ENCODE measurements at places on chromosomes 1 and 21.
A peak's percentile ranks its signal among the peaks of the same experiment; 100 is the strongest.

GRCh38 chr1:212794561-212795014, 2.9 kb downstream of the TATDN3 start:
- no peak for DNase-seq

GRCh38 chr1:168974117-168974516, 132.4 kb upstream of the ATP1B1 start:
- no peak for DNase-seq

DNA sequence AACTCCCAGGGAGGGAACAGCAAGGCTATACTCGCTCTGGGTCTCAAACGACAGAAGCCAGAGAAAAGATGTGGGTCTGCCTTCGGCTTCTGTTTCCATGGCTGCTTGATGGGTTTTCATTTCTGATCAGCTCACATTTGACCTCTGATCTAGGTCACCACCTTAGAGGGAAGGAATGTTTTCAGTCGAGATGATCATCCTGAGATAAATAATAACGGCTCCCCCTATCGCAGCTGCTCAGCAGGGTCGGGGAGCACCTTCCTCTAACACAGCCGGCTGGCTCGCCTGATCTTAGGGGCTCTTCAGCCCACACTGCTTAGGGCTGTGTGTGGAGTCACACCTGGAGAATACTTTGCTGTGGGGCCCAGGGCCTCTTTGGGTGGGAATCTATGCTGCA, 53.1 kb upstream of the ZNF648 start:
- no peak for DNase-seq

- DNase-seq = no peak
These were observed 52.0 kb upstream of the CYYR1 start for GRCh38 chr21:26624983-26625519.

GRCh38 chr1:10101929-10102328, 69.2 kb downstream of the UBE4B start:
- no peak for DNase-seq

GRCh38 chr1:47431534-47431933, 6.3 kb upstream of the FOXD2 start:
- no peak for DNase-seq

DNA sequence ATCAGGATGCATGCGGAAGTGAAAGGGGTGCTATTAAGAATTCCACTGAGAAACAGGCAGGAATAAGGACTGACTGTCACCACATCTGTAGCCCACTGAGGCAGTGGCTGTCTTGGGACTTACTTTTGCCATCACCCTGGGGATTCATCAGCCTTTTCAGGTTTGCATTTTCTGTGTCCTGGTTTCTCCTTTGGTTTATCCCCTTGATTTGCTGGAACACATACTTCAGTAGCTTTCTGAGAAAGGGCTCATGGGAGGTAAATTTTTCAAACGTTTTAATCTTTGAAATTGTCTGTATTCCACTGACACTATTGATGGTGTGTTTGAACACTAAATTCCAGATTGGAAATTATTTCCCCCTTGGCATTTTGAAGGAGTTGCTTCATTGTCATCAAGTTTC, 80.2 kb upstream of the ACTRT2 start:
- no peak for DNase-seq

DNA sequence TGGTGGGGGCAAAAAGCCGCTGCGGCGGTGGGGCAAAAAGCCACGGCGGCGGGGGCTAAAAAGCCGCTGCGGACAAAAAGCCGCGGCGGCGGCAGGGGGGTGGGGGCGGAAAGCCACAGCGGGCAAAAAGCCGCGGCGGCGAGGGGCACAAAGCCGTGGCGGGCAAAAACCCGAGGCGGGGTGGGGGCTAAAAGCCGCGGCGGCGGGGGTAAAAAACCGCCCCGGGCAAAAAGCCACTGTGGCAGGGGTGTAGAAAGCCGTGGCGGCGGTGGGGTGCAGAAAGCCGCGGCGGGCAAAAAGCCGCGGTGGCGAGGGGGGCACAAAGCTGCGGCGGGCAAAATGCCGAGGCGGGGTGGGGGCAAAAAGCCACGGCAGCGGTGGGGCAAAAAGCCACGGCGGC, 3901.8 kb downstream of the SRGAP2C start:
- DNase-seq = no peak

DNA sequence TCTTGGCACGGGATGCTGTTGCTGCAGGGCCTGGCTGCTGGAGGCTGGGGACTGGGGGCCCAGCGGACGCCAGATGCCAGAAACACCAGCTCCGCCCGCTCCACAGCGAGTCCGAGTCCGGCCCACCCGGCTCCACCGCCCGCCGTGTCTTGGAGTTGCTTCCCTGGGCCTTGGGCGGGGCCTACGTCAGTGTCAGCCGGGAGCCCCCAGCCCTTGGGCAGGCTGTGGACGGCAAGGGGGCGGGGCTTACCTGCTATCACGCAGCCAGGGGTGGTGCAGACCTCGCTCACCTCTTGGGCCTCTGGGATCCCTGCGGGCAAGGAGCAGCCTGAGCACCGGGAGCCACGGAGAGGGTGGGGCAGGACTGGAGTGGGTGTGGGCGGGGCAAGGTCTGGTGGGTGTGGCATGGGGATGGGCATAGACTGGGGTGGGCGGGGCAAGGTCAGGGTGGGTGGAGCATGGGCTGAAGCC, 21.8 kb downstream of the MMEL1 start:
- no peak for DNase-seq

GRCh38 chr1:56715156-56715555, 70.0 kb downstream of the PRKAA2 start:
- no peak for DNase-seq

GRCh38 chr1:81650776-81651175, 150.0 kb upstream of the ADGRL2 start:
- DNase-seq = no peak

GRCh38 chr1:21508580-21509350, 458 bp upstream of the ALPL start:
- peak; percentile 25 for DNase-seq

DNA sequence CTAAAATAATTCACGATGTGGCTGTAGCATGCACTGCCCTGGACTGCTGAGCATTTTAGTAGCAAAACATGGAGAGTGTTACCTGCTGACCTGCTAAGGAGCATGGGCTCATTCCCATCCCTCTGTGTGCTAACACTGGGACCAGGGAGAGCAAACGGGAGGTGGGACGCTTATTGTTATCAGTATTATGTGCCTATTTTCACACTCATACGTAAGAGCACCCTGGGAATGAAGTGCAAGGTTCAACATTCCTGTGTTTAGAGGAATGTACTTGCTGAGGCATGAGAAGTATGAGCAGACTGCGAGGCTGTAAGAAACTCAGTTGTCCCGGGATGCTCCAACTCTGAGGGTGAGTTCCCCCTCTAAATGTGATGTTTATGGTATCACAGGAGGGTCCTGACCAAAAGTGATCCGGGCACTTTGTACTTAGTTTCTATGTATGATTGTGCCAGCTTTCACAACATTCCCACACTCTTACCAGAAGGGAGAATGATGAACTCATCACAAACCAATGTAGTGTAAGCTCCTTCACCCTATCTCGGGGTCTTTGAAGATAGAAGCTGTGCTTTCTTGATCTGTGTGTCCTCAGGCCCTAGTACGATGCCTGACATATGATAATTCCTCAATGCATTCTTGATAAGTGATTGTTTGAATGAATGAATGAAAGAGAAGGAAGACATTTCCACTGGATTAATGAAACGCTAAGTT, 164.8 kb downstream of the KCNJ6 start:
- no peak for DNase-seq

GRCh38 chr1:184509105-184509504, 122.3 kb downstream of the C1orf21 start:
- no peak for DNase-seq

GRCh38 chr1:7267493-7267892, 482.2 kb downstream of the CAMTA1 start:
- DNase-seq = no peak

DNA sequence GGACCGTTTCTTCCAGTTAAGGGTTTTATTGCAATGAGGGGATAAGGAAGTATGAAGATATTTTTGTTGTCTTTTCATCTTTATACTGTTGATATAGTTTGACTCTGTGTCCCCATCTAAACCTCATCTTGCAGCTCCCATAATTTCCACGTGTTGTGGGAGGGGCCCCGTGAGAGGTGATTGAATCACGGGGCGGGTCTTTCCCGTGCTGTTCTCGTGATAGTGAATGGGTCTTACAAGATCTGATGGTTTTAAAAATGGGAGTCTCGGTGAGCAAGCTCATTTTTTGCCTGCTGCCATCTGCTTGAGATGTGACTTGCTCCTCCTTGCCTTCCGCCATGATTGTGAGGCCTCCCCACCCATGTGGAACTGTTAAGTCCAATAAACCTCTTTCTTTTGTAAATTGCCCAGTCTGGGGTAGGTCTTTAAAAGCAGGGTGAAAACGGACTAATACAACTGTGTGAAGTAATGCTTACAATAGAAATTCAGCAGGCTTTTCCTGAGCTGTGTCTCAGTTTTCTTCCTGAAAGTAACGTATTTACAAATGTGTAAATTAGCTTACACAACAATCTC, 377.3 kb downstream of the SIPA1L2 start:
- DNase-seq = no peak

- no peak for DNase-seq
These were observed 184.4 kb upstream of the GALNT2 start for GRCh38 chr1:229882621-229883020.

DNA sequence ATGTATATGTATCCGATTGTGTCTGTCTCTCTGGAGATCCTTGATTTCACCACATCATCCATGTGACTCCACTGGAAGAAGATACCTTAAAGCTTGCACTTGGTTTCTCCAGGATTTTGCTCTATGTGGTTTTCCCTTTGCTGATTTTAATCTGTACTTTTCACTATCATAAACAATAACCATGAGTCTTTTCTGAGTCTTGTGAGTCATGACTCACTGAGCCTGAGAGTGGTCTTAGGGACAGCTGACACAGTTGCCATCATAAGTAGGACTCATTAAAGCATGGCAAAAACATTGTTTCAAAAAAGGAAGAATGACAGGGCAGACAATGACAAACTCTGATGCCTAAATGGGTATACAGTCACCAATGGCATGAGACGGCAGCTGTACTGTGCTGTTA, 226.2 kb downstream of the AKT3 start:
- no peak for DNase-seq

DNA sequence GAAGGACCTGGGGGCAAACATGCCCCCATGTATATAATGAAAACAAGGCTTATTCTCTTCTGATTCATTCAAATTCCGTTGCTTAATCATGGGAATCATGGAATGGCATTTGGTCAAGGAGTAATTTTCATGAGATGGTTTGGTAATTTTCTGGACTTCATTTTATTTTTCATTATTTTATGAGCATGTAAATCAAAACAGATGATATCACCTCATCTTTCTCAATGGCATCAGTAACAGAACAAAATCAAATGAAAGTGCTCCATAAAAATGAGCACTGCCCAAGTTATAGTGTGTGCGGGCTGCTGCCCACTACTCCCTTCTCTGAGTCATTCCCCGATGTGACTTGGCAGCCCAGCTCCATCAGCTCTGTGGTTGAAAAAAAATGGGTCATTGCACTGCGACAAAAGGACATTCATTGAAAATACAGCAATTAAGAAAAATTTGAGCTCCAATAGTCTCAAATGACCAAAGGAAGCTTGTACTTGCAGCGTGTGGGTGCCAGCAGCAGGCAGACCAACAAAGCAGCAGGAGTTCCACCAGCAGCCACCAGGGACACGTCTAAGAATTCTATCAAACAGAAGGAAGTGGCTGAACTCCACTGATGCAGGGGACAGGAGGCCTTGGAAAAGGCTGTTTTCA, 84.3 kb upstream of the VAV3 start:
- DNase-seq = no peak

DNA sequence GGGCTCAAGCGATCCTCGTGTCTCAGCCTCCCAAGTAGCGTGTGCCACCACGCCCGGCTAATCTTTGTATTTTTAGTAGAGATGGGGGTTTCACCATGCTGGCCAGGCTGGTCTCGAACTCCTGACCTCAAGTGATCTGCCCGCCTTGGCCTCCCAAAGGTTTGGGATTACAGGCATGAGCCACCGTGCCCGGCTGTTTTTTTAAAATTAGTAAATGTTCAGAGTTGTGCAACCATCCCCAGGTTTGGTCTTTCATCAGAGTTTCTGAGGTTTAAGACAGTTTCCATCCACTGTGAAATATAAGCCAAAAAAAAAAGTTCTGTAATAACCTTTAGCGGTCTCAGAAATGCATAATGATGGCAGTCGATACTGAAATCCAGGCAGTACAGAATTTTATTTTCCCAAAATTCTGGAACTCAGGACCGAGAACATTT, 550 bp upstream of the SYT11 start:
- no peak for DNase-seq

- DNase-seq = no peak
These were observed 47.7 kb upstream of the RPL11 start for GRCh38 chr1:23643736-23644554.

- DNase-seq = no peak
These were observed 1.8 kb downstream of the ARF1 start for GRCh38 chr1:228084325-228084724.

GRCh38 chr1:103191327-103191726, 83.0 kb upstream of the COL11A1 start:
- DNase-seq = no peak

DNA sequence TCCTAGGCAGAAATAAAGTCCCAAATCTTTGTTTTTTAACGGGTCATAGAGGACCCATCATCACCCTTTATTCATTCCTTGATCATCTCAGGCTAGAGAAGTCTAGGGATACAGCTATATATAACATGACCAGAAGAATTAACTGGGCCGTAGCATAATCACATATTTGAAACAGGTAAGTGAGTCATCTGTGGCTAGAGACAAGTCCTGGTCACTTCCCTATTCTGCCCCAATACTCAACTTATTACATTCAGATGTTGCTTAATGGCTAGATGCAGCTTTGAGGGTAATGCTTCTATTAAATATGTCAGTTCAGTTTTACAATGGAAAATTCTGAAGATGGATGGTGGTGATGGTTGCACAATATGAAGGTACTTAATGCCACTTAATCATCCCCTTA, 47.0 kb downstream of the EXO1 start:
- no peak for DNase-seq

DNA sequence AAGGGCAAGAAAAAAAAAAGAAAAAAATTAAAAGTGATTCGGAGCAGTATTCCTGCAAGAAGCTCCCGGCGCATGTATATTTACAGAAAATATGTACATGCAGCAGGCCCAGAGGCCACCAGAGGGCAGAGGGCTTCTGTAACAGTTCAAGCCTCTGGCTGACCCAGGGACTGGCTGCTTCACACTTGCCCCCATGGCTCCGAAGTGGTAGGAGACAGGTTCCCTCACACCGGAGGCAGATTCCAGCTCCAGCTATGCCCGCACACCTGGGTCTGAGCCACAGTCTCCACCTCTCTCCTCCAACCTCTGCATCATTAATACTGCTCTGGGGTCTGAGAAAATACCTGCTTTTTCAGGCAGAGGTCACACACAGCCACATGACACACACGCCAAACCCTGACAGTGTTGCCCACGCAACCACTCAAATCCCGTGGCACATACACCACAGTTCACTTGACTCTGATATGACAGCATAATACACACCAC, 2.2 kb upstream of the ARHGAP30 start:
- DNase-seq = no peak

DNA sequence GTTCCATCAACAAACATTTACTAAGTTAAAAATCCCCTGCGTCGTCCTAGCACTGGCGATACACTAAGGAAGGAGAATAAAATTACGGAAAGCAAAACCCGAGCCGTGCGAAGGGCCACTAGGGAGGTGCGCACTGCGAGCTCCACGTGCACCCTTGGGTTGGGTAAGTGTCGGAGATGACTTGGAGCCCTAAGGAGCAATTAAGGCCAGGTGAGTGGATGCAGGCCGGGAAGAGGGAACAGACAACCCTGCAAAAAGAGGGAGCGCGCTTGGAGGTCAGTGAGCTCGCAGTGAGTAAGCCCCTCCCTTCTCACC, 704 bp downstream of the WDR4 start:
- no peak for DNase-seq

GRCh38 chr1:232709386-232709785, 79.5 kb upstream of the SIPA1L2 start:
- no peak for DNase-seq

GRCh38 chr1:55741516-55741915, 526.4 kb upstream of the USP24 start:
- no peak for DNase-seq
